HFFc6 (cell line): ENCODE measurements at places on chromosomes 5 and 9. TPM values are rescaled to one million over a fixed set of nuclear protein-coding genes. Genes with fewer than 3 reads are reported as not detected.

GRCh38 chr5:36363101-36363500, 61.4 kb upstream of the RANBP3L start:
- DNase-seq = peak; percentile 70

- DNase-seq = no peak
Observed at GRCh38 chr5:122789461-122790171, 14.7 kb downstream of the SNX2 start.

DNA sequence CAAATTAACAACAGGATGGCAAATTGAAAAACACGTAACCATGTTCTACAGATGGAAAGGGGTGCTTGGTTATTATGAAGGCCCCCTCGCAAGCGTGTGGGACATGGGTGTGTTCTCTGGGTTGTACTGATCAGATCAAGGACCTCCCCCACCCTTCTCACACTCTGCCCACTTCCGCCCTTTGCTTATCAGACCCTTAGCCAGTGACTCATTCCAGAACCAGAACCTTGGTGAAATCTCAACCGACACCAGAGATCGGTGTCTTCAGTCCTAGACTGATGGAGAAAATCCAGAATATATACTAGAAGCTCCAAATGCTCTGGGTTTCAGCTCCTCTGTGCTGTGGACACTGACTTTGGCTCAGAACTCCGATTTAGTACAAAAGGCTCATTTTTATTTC, 64.9 kb downstream of the PTTG1 start:
- no peak for DNase-seq

DNA sequence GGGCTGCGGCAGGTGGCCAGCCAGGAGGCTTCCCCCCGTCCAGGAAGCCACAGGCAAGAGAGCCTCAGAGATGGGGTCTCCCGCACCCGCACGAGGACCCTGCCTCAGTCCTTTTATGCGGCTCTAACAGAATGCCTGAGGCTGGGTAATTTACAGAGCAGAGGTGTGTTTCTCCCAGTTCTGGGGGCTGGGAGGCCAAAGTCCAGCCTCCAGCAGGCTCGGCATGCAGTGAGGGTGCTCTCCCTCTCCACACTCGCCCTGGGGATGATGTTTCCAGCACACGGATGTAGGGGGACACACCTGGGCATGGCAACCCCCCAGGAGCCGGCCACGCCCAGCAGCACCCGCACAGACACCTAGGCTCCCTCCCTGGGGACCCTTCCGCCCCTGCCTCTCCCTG, 95.4 kb upstream of the PPP1R26 start:
- DNase-seq = no peak

GRCh38 chr9:121707477-121708424, 56.3 kb downstream of the DAB2IP start:
- no peak for DNase-seq

DNA sequence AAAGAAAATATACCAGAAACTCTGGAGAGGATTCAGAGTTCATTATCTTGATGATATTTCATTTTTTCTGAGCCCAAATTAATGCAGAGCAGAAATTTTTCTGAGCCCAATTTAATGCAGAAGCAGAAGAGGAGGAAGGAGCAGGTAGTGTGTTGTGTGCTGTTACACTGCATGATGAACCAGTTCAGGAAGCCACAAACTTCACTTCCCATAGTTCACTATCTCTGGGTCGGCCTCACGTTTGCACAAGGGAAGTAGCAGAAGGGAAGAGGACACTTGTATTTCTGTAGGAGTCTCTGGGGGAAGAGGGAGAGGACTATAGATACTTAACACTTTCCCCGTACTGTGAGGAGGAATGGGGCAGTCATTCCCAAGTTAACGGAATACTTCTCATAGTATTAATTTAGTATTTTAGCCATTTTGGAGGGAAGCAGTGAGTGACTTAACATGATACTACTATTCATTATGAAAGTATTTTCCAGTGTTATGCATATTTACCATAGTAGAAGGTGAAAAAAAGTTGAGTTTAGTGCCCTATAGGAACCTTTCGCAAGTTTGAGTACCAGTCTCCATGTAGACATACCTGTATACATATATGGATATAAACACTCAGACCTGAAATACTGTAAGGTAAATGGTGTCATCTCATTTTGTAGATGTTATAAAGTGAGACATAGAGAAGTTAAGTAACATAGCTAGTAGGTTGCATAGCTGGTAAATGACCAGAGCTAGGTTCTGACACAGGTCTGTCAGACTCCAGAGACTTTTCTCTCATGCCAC, 30.0 kb downstream of the XPA start:
- no peak for DNase-seq

DNA sequence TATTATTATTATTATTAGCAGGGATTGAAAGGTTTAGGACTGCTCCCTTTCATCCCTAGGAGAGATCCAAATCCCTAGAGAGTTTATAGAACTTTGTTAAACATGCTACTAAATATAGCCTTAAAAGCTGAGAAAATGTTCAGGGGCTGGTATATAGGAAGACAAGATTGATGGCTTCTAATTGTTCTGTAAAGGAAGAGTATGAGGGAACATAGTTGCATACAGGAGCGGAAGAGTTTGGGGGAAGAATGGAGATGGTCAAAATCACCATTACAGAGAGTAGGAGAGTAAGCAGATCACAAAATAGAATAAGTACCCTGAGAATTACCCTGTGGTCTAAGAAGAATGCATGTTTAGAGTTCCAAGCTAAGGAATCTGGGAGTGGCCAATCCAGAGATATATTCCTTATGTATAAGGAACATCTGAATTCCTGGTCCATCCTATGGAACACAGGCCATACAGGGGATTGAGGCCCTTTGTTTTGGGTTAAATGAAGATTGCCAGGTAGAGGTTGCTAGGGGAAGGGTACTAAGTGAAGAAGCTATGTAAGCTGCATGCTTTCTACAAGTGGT, 158.0 kb upstream of the APC start:
- DNase-seq = no peak

DNA sequence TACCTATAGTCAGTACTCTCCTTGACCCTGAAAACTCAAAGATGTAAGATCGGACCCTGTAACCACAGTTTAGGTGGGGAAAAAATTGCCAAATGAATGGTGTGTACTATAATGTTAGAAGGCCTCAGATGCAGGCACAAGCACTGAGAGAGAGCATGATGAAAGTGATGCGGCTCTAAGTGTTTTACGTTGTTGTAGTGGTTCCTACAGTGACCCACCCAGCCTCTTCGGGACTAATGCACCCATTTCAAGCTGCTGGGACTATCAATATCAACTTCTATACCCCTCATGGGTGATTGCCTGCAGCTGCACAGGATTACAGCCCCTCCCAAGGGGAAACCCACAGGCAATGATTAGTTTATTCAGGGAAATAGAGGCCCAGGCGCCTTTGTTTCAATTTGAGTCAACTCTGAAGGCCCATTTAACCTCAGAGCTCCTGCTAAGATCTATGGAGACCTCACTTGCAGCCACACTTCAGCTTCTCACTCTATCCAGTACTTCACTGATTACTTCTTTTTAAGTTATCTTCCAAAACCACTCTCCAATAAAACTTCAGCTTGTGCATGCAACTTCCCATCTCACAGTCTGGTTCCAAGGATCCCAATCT, 340.7 kb downstream of the NR2F1-AS1 start:
- no peak for DNase-seq

DNA sequence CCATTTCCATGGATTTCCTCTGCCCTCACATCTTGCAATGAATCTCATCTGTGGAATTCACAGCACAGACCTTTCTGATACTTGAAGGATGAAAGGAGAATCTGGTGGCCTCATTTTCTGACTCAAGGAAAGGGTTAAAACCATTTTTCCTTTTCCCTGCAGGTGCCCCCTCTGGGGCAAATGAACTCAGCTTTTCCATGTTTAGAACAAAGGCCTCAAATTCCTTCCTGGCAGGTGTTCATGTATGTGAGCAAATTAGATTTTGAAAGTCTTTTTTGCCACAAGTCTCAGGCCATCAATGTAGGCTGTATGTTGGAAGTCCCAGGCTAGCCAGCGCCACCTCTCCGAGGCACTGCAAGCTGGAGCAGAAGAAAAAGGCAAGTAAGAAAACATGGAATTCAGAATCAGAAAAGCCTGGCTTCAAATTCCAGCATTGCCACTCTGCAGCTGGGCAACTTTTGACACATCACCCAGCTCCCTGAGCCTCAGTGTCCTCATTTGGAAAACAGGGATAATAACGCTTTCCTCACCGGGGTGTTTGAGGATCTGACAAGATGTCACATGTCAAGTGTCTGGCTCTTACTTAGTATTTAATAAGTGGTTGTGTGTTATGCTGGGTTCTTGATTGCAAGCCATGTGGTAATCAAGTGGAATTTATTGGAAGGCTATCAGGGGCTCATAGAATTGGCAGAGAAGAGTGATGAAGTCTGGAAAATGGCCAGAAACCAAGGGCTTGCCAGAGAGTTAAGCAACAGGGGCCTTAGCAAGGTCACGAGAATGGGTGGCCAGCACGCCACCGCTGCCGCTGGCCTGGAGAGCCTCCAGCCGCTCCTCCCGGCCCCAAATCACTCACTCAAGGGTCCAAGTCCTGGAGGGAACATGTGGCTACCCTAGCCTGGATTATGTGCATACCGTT, 48.4 kb upstream of the SMIM23 start:
- no peak for DNase-seq

DNA sequence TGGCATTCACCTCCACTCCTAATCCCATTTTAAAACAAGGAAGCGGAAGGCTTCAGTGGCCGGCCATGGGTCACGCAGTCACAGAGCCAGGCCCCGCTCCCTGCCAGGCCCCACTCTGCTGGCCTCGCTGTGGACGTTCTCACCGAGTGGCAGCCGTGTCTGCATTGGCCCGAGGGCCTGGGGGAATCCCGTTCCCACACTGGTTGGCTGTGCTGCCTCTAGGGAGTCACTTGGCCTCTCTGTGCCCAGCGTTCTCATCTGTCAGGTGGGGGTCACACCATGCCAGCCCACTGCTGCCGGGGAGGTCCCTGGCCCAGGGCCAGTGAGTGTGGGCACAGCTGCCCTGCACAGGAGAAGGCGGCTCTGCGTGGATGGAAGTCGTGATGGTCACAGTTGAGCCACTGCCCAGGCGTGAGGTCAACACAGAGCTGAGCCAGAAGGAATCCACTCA, 13.4 kb upstream of the SLC9A3 start:
- no peak for DNase-seq

- no peak for DNase-seq
Observed at GRCh38 chr5:135866016-135866415, 29.6 kb downstream of the IL9 start.

GRCh38 chr5:68708842-68709170, 385.0 kb upstream of the SLC30A5 start:
- DNase-seq = no peak

DNA sequence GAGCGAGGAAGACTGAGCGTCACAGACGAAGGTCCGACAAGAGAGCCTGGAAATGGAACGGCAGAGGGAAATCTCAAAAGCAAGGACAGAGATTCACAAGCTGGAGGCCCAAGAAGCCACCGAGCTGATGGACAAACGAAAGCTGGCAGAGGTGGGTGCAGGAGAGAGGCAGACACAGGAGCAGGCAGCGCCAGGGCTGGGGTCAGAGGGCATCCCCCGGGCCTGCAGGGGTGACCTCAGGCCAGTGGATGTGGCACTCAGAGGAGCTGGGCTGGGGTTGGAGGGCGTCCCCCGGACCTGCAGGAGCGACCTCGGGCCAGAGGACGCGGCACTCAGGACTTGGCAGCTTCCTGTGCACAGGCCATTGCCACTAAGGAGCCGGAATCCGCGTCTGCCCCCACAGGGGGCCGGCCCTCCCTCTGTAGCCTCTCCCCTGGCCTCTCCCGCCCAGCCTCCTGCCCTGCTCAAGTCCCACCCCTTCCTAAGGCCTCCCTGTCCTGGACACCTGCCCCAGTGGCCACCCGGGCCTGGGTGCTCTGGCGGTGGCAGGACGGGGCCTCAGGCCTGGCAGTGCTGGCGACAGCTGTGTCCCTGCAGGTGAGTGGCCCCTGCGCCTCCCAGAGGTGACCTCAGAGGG, 40.4 kb downstream of the EXD3 start:
- DNase-seq = no peak

GRCh38 chr9:129252937-129253802, 75.1 kb upstream of the IER5L start:
- no peak for DNase-seq

DNA sequence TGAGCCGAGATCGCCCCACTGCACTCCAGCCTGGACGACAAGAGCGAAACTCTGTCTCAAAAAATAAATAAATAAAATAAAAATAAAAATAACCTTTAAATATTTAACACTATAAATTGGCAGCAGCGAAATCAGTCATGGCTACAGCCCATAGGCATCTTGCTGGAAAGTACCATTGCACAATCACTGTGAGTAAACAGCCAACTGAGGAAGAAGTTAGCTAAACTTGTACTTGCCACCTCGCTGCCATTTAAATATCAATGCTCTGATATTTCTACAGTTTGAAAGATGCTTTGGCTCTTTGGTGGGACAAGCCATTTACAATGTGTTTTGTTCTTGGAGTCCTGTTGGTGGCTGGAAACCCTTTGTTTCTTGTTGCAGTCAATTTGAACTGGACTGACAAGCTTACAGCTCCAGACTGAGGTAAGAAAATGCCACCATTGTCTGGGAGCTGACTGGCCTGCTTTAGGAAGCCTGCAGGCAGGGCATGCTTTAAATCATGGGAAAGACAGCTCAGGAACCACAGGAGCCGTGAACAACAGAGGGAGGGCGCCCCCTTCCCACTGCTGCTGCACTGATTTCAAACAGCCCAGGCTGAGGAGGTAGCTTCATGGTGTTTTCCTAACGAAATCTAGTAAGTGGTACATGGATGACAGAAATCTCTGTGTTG, 322.8 kb upstream of the RFX3 start:
- no peak for DNase-seq

DNA sequence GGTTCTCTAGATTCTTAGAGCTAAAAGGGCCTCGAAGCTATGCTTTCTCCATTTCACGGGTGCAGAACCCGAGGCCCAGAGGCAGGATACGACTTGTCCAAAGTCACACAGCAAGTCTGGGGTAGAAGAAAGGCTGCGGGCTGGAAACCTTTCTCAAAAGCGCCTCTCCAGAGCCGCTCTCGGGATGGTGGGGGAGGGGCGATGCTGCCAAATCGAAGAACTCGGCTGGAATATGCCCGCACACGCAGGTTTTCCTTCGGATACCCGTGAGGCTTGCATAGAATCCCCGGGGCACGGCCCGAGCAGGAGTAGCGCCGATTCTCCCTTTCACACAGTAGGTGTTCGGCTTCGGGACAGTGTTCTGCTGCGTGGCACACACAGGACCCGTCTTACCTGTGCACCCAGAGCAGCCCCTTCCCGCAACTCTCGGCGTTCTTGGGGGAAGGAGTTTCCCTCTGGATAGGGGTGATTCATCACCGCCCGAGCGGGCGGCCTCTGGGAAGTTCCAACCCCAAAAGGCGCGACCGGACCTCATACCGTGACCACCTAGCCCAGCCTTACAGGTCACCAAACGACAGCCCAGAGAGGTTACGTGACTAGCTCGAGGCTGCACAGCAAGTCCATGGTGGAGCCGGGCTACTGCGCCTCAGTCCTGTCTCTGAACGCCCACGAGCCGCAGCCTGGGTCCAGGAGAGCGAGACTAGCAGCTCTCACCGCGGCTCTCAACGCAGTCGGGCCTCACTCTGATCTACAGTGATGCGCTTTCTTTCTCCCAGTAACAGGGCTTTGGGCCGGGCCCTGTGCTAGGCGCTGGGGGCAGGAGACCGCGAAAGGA, 4.1 kb downstream of the PAX5 start:
- no peak for DNase-seq

GRCh38 chr9:77598524-77598923, 49.6 kb downstream of the GNA14 start:
- DNase-seq = no peak

- no peak for DNase-seq
Observed at GRCh38 chr9:12915366-12915954, 140.6 kb downstream of the LURAP1L start.

Gene RPP25L
- total RNA-seq = 17.3 to 23.5 TPM (median 22.8 TPM) in 3 replicates

Gene TMC1
- 0.55 to 1.3 TPM (median 1.1 TPM) in 3 replicates for total RNA-seq

Gene TMEM252
- total RNA-seq = not detected in 3 replicates

Gene IFNA13
- not detected in 3 replicates for total RNA-seq

Gene TXNDC8
- not detected in 3 replicates for total RNA-seq
